ENCODE measurements at places on chromosomes 3 and 15. TPM values are rescaled to one million over a fixed set of nuclear protein-coding genes. Genes with fewer than 3 reads are reported as not detected.

NPAP1 gene
- not detected for polyA plus RNA-seq

IL12A gene
- 0.57 TPM for polyA plus RNA-seq

DNA sequence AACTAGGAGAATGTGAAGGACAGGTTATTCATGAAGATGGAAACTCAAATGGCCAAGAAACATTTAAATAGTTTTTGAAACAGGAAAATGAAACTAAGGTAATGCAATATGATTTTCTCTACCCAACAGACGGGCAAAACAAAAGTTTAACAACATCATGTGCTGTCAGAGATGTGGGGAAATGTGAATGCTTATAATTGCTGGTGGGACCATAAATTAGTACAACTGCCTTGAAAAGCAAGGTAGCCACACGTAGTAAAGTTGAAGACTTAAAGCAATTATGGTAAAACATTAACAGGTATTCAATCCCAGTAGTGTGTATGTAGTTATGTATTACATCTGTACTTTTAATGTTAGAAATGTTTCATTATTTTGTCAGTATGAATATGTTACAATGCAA lies 57.0 kb upstream of the C3orf80 start:
- no peak overlapping the region for H3K4me3 ChIP-seq
- H3K27ac ChIP-seq, result no peak overlapping the region
- no peaks in the 10 kb centered on the region for H3K4me1 ChIP-seq
- H3K36me3 ChIP-seq, result no peaks in the 10 kb centered on the region
- no peaks in the 10 kb centered on the region for H3K27me3 ChIP-seq
- no peak for DNase-seq

- H3K4me1 ChIP-seq, result no peaks in the 10 kb centered on the region
- H3K27ac ChIP-seq, result no peak overlapping the region
- peak; percentile 70 for DNase-seq
- no peaks in the 10 kb centered on the region for H3K36me3 ChIP-seq
These were observed 6.3 kb downstream of the RPP25 start for GRCh38 chr15:74950078-74950908.

DNA sequence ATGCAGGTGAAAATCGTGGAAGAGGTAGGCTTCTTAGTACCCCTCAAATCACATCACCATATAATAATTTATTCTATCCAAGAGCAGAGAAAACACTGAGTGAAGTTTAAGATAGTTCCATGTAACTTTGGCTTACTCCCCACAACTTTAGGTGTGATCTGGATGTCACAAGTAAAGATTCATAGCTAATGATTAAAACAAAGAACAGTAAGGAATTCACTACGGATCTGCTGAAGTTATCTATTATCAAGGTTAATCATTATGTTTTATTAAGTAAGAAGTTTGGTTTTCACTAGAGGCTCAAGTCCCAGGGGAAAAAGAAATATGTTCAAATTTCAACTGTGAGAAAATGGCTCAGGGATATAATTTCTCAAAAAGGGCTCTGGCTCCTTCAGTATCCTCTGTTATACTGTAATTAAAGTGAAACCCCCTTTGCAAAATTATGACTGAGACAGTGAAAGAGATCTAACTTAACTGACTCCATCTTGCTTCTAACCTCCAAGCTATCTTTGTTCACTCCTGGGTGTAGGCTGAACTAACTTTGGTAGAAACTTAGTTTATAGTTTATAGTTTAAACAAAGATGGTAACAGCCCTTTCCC lies 17.1 kb downstream of the CD80 start:
- DNase-seq, result no peak
- H3K4me3 ChIP-seq, result no peak overlapping the region
- H3K4me1 ChIP-seq, result no peaks in the 10 kb centered on the region
- no peaks in the 10 kb centered on the region for H3K36me3 ChIP-seq
- H3K27ac ChIP-seq, result no peak overlapping the region
- H3K27me3 ChIP-seq, result no peaks in the 10 kb centered on the region

PCSK6 gene
- polyA plus RNA-seq, result 7.4 TPM

- no peak overlapping the region for H3K4me3 ChIP-seq
- no peaks in the 10 kb centered on the region for H3K27me3 ChIP-seq
- H3K36me3 ChIP-seq, result no peaks in the 10 kb centered on the region
These were observed 3.4 kb upstream of the ZBED2 start for GRCh38 chr3:111598552-111598951.

GRCh38 chr15:25689592-25689991 lies 173.5 kb downstream of the ATP10A start:
- DNase-seq, result no peak
- H3K4me3 ChIP-seq, result no peak overlapping the region
- H3K27me3 ChIP-seq, result no peaks in the 10 kb centered on the region
- peaks cover 8% of the 10 kb centered on the region for H3K4me1 ChIP-seq
- H3K27ac ChIP-seq, result no peak overlapping the region
